GM18507 (cell line): ENCODE measurements at places on chromosomes 4 and X.
A peak's percentile ranks its signal among the peaks of the same experiment; 100 is the strongest.

- no peak for DNase-seq
Observed at GRCh38 chr4:99655308-99656081, 2.1 kb downstream of the C4orf54 start.

GRCh38 chr4:28788929-28789490, 1928.4 kb downstream of the STIM2 start:
- no peak for DNase-seq

DNA sequence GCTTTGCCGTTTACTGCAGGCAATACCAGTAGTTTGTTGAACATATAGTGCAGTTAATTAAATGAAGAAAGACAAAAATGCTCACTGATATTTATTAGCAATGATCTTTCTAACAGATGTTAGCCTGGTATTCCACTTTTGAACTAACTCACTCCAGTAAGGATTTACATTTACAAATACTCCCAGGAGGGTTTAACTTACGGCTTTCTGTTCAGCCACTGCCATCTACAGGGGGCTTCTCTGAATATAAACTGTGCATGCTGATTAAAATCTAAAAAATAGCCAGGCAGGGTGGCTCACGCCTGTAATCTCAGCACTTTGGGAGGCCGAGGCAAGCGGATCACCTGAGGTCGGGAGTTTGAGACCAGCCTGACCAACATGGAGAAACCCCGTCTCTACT, 2.2 kb upstream of the SRD5A3 start:
- no peak for DNase-seq

DNA sequence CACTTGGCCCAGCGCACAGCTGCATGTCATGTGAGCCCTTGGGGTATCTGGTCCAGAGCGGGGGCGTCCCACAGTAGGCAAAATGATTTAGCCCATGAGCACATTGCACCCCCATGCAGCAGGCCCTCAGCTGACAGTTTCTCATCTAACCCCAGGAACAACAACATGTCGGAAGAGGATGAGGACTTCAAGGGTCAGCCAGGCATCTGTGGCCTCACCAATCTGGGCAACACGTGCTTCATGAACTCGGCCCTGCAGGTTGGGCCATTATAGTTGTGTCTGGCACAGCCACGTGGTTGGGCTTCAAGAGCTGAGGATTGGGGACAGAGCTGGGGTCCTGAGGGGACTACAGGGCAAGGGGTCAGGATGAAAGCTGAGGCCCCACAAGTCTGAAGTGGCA, 7.8 kb downstream of the USP11 start:
- DNase-seq, result no peak

- no peak for DNase-seq
Observed at GRCh38 chrX:15356444-15356843, 21.1 kb upstream of the PIGA start.

DNA sequence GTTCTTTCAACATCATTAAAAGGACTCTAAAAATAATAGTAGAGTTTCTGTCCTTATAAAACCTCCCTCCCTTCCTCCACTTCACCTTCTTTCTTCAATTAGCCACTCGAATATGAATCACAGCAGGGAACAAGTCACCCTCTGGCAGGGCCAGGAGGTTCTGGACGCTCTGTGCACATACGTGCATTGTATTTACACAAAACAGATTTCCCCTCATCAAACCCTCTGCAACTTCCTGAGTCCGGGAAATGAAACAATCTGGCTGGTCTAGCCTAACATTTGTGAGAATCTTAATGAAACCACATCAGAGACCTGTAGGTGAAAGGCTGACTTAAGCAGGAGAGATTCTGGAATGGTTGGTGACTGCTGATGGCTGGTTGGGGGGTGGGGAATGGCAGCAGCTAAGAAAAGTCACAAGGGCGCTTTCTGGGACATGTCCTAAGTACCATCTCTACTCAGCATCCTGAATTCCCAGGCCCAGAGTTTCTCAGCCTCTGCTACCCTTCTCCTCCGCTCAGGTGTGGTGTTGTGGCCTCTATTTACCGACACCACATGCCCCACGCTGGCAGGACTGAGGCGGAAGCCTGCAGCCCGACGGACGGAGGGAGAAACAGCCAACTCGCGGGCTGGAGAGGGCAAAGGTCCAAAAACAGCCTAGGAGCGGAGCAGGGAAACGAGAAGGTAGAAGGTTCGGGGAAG, 1.0 kb downstream of the ZDHHC9 start:
- no peak for DNase-seq

DNA sequence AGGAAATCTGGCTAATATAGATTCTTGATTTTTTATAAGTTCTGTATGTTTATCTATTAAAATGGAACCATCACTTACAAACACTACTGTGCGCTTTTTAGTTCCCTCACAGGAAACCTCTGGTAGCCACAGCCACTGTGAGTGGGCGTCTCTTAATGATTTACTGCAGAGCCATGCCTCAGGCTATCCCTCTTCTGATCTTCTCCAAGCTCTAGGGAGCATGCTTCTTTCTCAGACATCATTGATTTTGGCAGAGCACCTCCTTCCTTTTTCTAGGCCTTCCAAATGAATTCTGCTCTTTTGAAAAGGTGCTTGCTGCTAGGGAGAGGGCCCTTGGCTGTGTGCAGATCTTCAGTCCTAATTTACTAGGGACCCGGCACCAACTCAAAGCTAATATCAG, 61.1 kb upstream of the STS start:
- no peak for DNase-seq

DNA sequence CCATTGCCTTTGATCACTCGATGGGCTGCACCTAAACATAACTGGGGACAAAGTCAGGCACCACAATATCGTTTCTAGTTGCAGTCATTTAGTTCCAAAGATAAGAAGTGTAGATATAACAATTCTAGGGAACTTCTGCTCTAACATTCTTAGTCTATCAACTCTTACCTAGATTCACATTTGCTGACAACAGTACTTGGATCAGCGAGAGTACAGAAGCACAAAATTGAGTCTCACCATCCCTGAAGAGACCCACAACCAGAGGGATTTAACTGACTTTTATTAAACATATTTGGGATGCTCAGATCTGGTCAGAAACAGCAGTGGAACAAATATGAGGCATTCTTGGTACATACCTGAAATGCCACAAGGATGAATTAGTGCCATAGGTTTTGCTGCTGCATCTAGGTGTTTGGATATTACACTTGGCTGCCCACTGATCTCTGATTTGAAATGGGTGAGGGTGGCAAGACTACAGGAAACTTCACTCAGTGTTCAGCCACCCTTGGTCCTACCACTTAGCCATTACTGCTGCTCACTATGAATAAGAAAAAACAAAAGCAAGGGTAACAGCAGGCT, 28.9 kb upstream of the HUWE1 start:
- DNase-seq, result no peak

DNA sequence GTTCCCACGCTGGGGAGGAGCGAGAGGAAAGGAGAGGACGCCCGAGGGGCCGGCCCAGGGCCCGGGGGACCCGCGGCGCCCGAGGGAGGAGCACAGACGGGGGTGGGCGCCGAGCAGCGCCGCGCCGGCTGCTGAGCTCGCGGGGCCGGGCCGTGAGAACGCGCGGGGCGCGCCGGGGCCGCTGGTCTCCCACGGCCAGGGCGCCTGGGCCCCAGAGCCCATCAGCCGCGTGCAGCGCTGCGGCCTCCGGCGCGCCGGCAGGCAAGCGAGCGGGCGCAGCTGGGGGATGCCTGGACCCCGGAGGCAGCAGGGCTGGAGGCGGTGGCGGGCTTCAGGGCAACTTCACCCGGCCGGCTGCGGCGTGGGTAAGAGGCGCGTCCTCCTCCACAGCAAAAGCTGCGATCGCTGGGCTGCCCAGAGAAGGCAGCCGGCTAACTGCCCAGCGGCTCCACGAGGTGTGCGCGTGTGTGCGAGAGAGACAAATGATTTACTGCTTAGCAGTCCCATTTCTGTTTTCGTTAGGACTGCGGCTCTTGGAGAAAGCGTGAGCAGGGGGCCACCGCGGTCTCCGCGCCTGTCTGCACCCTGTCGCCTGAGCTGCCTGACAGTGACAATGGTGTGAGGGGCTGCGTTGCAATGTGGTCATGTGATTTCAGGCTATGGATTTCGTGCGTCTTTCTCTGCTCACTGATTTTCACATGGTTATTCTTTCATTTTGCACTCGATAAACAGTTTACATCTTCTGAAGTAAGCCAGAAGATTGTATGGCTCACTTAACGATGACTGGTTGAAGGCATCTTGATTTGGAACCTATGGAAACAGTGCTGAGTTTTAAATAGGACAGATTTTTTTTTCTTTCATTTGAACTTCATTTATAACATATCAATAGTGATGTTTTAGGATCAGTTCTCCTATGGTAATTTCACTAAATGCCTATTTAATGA, 1.2 kb downstream of the GUCY1A1 start:
- DNase-seq, result peak; percentile 26

DNA sequence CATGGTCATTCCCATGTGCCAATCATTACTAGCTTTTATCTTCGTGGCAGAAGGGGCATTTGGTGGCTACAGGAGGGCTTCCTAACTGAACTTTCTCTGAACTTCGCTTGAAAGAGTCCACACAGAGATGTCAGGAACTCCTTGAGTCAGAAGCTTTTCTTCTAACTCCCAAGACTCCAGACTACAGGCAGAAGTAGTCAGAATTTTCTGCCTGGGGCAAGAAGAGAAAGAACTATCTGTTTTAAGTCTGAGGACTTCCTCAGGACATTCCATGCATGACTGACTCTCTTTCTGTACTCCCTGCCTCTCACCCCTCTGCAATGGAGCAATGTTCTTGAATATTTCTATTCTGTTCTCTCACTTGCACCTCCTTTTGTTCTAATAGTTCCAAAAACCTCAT, 170.5 kb upstream of the TBC1D9 start:
- DNase-seq, result no peak

GRCh38 chr4:141133999-141134995, 1.0 kb upstream of the RNF150 start:
- no peak for DNase-seq

- DNase-seq, result no peak
Observed at GRCh38 chrX:96425200-96425599, 259.4 kb upstream of the DIAPH2 start.

- DNase-seq, result no peak
Observed at GRCh38 chr4:109607976-109608375, 47.9 kb downstream of the MCUB start.

DNA sequence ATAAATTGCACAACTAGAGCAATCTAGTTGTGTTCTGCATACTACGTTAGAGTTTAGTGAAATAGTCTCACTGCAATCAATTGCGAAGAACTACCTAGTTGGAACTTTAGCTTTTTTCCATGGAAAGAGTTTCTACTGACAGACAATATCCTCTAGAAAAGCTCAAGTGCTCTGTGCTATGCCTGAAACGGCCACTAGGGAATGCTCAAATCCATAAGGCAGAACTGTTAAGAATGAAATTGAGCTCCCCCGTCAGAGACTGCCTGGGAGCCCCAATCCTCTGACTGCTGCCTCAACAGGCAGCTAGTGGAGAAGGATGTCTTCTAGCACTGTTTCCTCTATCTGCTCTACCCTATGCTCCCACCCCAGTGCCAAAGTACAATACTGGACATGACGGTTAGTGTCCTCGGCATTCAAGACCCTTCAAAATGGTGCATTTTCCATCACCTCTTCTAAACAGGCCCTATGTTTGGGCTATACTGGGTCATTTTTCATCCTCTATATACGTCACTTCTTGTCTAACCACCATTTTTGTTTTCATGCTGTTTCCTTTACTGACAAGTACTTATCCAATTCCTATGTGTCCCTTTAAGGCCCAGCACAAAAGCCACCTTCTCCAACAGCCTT, 35.3 kb downstream of the FRMD7 start:
- DNase-seq, result peak; percentile 12

DNA sequence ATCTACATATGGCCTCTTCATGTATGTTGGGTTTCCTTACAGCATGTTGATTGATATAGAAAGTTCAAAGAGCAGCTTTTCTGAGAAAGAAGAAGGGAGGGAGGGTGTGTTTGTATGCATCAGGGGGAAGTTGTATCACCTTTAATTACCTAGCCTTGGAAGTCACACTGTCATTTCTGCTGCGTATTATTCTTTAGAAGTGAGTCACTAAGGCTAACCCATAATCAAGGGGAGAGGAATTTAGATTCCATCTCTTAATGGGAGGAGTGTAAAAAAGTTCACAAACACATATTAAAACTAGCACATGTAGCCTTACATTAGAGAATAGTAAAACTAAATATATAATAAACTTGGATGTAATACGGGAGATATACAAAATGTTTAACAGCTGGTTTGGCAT, 86.5 kb upstream of the CBLL2 start:
- no peak for DNase-seq

GRCh38 chr4:47313384-47313783, 150.1 kb downstream of the COMMD8 start:
- DNase-seq, result no peak

- no peak for DNase-seq
Observed at GRCh38 chrX:65610040-65610439, 57.4 kb upstream of the MSN start.

DNA sequence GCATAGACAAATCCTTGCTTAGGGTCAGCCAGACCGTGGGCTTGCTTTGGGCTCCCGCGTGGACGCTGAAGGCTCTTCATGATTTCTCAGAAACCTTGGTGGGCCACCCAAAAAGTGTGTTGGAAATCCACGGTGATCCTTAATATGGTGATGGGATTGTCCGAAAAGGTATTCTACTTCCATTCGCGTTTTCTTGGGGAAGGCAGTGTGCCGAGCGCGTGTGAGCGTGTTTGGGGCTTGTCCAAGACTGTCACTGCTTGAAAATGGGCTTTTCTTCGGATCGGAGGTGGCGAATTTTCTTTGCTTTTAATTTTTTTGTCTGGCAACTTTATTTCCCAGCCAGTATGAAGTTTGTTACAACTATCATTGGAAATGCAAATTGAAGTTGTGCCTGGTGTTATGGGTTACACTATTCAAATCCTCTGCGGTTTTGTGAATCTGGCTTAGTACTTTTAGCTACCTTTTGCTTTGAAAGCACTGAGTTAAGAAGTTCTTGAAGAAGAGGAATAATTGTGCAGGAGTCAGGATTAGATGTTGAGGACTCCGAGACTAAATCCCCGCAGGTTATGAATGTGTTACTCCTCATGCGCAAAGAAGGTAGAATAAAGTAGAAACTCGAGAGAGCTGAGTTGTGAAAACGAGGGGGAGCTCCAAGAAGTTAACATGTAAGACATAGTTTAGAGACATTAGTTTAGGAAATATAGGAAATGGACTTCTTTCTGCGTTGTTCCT, 3.2 kb downstream of the SPRY1 start:
- DNase-seq, result no peak

GRCh38 chr4:38241541-38241940, 281.3 kb downstream of the PTTG2 start:
- DNase-seq, result no peak

GRCh38 chrX:54064564-54064963, 20.3 kb upstream of the PHF8 start:
- no peak for DNase-seq
